Activated CD4-positive, CD25-positive, alpha-beta regulatory T cell treated with anti-CD3 and anti-CD28 coated beads, Interleukin-2, amount 50 U/mL, for 72 hours (primary cell): ENCODE measurements at places on chromosomes 1 and 21.

DNA sequence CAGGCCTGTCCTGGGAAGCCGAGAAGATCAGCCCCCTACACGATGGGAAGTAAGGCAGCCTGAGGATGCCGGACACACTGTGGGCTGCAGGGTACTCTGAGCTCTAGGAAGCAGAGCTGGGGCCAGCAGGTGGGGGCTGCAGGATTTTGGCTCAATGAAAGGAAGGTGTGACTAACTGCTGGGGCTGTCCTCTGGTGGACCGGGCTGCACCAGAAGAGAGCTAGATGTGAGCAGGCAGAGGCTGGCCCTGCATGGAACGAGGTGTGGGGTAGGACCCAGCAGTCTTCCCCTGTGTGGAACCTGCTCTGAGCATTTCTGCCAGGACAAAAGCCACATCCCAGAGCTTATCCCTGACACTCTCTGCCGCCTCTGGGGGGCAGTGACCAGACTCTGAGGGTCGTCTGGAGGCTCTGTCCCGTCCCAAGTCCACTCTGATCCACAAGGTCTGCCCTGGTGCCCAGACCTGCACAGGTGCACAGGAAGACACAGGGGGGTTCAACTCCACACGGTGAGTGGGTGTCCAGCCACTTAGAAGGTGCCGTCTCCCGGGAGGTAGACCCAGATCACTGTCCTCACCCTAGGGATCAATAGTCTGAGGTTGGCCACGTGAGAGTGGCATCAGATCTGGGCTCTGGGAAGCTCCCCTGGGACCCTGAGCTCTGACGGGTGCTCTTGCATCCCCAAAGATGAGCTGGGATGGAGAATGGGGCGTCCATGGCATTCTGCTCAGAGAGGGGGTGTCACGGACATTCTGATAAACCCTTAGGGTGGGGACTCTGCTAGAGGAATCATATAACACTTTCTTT lies 187.6 kb upstream of the VAMP3 start:
- peak; percentile 15 for DNase-seq

DNA sequence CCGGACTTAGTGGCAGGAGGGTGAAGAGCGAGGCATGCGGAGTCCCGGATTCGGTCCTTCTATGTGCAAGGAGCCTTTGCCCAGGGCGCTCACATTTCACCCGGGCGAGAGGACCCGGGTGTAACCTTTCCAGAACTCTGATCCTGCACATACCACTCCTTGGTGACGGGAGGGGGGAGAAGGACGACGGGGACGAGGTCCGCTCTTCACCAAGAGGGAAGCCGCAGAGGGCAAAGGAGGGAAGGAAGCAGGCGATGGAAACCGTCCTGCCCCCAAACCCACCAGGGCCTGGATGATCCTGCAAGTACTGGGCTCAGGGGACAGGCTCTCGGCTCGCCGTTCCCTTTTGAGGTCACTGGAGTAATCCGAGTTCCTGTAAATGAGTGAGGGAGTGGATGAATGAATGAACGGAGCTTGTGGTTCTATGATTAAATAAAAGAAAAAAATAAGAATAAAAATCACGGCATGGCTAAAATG lies 993 bp downstream of the SYPL2 start:
- no peak for DNase-seq

DNA sequence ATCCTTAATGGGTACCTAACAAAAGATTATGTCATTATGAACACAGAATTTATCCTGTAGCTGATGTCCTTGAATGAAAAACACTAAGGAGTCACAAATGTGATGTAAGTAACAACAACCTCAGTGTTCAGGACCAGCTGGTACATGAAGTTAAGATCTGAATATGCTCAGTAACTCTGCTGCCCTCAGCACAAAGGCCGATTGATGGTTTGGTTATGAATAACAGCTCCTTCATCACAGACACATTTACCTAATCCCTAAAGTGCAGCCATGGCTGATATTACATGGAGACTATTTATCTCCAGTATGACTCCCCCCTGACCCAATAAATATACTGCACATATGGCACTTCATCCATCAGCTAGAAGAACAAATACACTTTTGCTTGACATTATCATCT lies 75.2 kb downstream of the PLPPR5 start:
- DNase-seq, result no peak

DNA sequence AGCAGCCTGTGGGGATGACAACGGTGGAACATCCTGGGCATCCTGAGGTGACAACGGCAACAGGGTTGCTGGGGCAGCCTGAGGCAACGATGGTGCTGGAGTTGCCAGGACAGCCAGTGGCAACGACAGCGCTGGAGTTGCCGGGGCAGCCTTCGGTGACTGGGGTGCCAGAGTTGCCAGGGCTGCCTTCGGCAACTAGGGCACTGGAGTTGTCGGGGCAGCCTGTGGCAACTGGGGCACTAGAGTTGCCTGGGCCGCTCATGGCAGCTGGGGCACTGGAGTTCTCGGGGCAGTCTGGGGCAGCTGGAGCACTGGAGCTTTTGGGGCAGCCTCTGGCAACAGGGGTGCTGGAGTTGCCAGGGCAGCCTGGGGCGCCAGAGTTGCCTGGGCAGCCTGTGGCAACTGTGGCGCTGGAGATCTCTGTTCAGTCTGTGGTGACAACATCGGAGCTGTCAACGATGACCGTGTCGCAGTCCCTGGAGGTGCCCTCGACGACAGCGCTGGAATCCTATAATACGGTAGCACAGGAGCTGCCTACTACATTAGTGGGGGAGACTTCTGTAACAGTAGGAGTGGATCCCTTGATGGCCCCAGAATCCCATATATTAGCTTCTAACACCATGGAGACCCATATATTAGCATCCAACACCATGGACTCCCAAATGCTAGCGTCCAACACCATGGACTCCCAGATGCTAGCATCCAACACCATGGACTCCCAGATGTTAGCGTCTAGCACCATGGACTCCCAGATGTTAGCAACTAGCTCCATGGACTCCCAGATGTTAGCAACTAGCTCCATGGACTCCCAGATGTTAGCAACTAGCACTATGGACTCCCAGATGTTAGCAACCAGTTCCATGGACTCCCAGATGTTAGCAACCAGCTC lies 8.2 kb downstream of the SON start:
- DNase-seq, result no peak

GRCh38 chr1:167981933-167982332 lies 45.1 kb upstream of the MPC2 start:
- DNase-seq, result no peak

- DNase-seq, result no peak
These were observed 252.5 kb upstream of the C1orf105 start for GRCh38 chr1:172167796-172168596.

- no peak for DNase-seq
These were observed 18.0 kb downstream of the LRRC42 start for GRCh38 chr1:53964109-53964508.

DNA sequence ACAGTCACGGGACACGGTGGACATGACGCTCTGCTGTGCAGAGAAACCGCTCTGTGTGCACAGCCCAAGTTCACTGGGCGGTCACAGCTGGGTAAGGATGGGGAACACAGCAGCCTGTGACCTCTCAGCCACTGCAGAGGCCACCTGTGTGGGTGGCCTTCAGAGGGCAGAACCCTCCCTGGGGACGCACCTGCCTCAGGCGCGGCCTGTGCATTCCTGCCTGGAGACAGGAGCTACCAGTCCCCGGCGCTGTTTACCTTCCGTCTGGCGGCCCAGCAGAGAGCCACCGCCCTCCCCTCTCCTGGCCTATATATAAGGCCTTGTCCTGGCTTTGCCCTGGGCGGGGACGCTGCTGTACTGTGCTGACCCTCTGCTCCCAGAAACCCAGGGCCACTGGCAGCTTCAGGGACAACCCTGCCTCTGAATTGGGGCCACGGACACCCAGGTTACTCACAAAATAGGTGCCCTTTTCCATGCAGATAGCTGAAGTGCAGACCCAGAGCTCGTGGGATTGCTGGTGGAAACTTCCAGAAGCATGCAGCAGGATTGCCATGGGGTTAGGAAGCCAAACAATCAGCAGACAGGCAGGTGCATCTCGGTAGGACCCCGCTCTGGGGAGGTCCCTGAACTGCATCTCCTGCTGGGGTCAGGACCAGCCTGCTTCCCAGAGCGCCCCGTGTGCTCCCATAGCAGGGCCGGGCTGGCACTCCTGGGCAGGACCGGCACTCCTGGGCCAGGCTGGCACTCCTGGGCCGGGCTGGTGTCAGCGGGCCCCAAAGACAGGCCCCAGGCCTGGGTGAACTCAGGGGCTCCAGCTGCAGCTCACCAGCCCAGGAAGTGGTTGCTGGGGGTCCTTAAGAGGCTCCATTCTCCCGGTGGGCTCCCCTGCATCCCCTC lies 83.6 kb downstream of the SIK1 start:
- DNase-seq, result no peak

GRCh38 chr1:240033406-240033805 lies 58.3 kb upstream of the FMN2 start:
- DNase-seq, result no peak

DNA sequence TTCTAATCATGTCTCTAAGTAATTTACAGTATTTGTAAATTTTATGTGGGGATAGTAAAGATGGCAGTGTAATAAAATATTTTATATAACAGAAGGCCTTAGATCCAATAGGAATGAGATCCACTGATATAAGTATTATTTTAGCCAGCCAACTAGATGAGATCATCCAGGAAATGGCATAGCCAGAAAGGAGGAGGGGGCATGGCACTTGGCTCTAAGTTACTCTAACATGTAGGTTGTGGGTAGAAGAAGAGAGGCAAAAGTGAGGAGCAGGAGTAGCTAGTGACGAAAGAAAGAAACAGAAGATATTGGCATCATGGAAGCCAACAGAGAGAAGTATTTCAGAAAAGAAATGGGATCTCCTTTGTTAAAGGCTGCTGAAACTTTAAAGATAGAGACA lies 426.1 kb downstream of the PTPRC start:
- no peak for DNase-seq

DNA sequence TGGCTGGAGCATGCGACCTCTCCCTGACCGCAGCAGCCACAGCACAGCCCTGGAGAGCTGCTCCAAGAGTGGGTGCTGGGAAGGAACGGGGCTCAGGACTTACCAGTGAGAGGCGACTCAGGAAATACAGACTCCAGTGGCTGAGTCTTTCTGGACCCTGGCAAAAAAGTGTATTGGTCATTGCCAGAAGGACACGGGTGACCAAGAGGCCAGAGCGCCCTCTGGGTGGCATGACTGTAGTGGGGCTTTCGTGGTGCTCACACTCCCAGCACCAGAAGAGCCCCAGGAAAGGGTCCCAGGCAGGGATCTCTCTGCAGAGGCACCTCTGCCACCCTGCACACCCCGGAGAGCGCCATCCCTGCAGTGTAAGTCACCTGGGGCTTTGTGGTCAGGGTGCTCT lies 8.9 kb upstream of the PRDM16 start:
- DNase-seq, result no peak

DNA sequence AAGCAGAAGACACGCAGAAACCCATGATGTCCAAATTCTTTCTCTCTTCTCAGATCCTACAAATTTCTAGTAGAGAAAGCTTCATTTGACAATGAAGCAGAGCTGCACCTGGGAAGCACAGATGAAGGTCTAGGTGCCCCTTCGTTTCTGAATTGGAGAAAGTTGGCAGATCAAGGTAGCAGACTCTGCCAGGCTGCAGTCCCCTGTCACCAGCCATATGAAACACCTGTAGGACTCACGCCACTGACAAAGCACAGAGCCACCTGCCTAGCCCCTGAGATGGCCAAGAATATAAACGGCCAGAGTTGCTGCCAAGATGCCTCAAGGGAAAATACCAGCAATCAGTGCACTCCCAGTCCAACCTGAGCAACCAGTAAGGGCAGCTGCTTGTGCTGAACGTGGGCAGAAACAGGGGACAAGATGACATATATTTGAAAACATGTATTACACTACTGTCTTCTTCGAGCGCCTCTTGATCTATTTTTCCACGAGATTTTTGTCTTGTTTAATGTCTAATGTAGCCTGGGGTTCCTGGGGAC lies 20.6 kb upstream of the PLEKHA6 start:
- no peak for DNase-seq

DNA sequence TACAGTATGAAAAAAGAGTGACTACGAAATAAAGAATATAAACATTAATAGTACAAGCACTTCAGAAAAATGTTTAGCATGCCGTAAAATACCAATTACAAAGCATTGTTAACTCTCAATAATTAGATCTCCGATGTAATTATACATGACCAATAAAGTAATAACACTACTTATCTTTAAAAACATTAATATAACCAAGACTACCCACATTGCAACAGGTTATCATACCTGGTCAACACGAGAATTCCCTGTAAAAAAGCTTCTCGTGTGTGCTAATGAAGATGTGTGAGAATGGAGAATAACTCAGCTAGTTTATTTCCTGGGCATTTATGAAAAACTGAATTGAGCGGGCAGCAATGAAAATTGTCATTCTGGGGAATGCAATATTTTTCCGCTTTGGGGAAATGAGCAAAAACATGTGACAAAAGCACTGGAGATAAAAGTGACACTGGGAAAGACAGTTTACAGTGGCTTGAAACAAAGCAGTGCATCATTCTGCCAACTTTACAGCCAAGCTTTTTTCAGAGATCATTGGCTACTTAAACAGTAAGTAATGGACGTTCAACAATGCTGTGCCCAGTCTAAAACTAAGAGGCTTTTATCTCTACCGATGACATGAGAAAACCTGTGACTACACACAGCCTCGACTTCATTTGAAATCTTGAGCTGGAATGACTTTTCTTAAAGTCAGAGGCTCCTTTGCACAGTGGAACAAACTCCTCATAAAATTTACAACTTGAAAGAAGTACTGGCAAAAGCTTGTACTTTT lies 34.7 kb downstream of the ITPKB start:
- DNase-seq, result no peak
